ENCODE measurements at places on chromosomes 7 and 10.

DNA sequence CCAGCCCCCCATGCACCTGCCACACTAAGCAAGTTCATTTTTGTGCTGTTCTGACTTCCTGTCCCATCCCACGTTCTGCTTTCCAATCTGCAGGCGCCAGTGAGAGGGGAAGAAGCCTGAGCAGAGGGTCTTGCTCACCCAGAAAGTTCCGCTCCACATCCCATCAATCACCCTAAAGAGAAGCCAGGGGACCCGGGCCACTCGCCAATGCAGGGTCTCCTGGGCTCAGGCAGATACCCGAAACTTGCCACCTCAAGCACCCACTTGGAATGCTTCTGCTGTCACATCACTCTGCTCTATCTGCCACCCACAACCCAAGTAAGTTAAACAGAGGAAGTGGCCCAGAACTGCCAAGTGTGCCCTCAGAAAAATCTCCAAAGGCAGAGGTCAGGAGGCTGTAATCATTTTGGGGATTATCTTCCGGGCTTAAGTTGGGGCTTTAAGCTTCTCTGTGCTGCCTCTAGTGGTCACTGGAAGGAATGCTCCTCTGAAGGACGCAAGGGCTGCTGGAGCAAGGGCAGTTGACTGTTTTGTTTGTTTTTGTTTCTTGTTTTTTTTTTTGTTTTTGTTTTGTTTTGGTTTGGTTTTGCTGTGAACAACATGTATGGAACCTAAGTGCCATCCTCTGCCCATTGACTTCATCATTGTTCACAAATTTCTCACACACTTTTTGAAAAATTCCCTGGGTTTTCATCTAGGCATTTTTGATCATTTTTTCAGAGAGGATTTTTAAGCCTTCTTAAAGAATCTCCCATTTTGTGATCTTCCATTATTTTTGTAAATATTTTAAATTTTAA, 25.5 kb downstream of the PRR15 start:
- DNase-seq: no peak

DNA sequence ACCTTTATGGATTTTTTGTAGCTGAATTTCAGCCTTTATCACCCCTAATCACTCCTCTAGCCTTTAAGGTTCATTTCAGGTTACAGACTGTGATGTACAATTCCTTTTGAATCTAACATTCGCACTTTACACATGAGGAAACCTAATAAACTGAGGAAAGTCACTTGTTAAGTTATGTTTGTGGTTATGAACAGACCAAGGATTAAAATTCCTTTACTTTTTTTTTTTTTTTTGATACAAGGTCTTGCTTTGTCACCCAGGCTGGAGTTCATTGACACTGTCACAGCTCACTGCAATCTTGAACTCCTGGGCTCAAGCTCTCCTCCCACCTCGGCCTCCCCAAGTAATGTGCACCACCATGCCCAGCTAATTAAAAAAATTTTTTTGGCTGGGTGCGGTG, 3.6 kb downstream of the MCU start:
- DNase-seq: no peak

- DNase-seq: no peak
Observed at GRCh38 chr10:91460681-91461080, 50.5 kb downstream of the HECTD2 start.

GRCh38 chr10:132599732-132600131, 62.1 kb downstream of the INPP5A start:
- DNase-seq: no peak

GRCh38 chr10:13272164-13272571, 27.7 kb downstream of the PHYH start:
- no peak for DNase-seq

GRCh38 chr10:76315240-76315639, 883.8 kb downstream of the LRMDA start:
- no peak for DNase-seq

DNA sequence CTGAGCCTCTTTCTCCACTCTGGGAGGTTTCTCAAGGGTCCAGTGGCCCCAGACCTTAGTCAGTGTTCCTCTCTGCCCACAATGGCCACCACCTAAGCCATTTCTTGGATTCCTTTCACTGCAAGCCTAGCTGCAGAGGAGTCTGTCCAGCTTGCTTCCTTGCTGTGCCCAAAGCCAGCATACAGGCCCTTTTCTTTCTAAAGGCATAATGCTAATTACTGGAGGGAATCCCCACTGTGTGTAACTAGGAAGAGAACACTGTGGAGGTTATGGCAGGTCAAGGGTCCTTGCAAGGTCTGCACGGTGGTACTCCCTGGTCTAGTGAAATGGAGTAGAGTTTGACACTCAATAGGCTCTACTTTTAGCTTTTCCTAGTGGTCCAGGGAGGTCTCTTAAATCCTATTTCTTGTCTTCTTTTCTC, 70.4 kb upstream of the CC2D2B start:
- no peak for DNase-seq

DNA sequence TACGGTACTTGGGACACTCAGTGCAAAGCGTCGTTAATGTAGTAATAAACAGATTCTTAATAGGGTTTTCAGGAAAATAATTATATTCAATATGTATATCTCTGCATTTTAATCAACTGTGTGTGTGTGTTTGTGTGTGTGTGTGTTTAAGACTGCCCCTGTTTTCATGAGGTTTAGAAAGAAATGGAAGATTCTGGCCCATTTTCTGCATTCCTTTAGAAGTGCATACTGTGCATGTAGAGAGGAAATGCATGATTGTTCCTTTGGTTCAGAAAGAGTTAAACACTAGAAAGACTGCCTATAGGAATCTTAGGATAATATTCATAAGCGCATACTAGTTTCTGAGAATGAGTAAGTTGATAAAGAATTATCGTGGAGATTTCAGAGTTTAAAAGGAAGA, 975 bp downstream of the CNTNAP2 start:
- DNase-seq: no peak

- no peak for DNase-seq
Observed at GRCh38 chr10:5944389-5945189, 32.8 kb downstream of the IL15RA start.

- DNase-seq: no peak
Observed at GRCh38 chr10:113093188-113094113, 143.4 kb downstream of the TCF7L2 start.

DNA sequence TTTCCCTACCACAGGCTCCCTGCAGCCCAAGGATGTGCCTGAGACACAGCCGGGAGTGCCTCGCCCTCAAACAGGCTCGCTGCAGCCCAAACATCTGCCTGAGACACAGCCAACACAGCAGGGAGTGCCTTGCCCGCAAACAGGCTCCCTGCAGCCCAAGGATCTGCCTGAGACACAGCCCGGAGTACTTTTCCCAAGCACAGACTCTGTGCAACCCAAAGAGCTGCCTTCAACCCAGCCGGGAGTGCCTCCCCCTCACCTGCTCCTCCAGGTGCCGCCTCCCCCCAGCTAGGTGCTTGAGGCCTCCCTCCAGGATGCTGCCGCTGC, 42.9 kb downstream of the ANTXRL start:
- DNase-seq: no peak

GRCh38 chr10:71213761-71214440, 1.5 kb downstream of the UNC5B start:
- DNase-seq: no peak

Data from stimulated activated CD4-positive, alpha-beta T cell treated with anti-CD3 and anti-CD28 coated beads, Interleukin-4, amount 100 ng/mL, for 1 hour (primary cell).